ENCODE measurements at places on chromosomes 12 and 14.

DNA sequence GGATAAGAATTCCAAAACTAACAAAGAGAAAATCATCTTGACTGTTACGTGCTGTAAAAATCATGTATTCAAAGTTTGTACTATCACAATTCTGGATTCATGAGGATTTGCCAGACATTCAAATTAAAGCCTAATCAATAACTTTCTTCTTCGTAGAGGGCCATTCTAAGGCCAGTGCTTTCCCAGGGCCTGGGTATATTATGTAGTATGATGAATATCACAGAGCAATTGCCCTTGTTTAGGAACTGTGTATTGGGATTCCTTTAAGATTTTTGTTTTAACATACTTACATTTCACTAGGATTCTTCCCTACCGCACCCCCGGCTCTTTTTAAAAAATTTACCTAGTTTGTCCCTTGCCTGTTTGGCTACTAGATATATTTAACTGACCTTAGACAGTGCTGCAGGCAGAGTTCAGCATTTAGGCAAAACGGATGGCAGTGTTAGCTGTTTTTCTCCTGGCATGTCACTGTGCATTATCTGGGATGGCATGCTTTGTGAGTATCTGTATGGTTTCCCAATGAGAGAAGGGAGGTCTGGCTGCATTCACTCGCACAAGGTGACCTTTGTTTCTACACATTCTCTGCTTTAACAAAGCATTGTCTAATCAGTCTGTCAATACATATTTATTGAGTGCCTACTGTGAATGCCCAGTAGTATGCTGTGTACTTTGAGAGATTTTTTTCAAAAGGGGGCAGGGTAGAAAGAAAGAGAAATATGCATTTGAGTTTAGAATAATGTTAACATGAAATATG, 63.3 kb downstream of the ERC1 start:
- DNase-seq: no peak

GRCh38 chr12:23126794-23127193, 501.8 kb downstream of the ETNK1 start:
- no peak for DNase-seq

DNA sequence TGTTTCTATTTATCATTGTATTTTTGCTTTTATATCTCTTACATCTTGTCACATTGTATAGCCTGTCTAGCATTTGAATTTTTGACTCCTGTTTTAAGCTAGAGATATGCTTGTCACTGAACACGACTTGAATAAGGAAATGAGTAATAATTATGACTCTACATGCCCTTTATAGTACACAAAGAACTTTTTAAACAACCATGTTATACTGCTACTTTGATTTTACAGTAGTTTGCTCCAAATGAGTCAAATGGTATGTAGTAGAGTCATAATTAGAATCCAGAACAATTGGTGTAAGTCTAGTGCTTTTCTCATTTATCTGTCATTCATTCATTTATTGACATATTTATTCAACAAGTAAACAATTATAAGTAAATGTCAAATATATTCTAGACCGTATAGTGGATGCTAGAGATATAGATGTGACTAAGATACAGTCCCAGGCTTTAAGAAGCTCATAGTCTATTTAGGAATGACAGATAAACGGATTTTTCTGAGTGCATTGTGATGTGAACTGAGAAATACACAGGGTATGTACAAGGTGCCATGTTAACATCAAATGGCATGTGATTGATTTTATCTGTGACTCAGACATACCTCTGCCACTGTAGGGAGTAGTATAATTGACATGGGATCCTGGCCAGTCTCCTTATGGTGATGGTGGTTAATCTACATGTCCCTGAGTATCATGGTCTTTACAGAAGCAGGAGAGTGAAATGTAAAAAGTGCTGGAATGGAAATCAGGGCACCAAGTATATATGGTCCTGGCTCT, 799.7 kb downstream of the DIO2 start:
- no peak for DNase-seq

DNA sequence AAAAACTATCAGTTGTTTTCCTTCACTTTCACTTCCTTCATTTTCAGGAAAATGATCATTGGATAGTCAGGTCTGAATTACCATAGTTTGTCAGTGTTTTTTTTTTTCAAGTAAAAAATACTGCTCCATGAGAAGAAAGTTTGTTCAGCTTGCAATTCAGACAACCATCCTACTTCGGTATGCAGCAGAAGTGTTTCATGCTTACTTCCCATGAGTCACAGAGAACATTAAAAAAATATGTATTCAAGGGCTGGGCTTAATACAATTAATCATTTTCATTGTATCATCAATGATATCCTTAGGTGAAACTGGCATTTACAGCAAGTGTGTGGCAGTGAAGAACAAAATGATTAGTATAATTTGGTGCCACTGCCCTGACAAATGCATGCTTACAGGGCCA, 21.6 kb downstream of the PYM1 start:
- DNase-seq: no peak

GRCh38 chr14:81042438-81042837, 87.0 kb downstream of the TSHR start:
- no peak for DNase-seq

GRCh38 chr14:49955024-49955423, 62.1 kb downstream of the ARF6 start:
- no peak for DNase-seq

DNA sequence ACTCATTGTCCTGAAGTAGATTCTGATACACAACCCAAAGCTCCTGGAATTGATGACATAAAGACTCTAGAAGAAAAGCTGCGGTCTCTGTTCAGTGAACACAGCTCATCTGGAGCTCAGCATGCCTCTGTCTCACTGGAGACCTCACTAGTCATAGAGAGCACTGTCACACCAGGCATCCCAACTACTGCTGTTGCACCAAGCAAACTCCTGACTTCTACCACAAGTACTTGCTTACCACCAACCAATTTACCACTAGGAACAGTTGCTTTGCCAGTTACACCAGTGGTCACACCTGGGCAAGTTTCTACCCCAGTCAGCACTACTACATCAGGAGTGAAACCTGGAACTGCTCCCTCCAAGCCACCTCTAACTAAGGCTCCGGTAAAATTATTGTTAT, 63.8 kb downstream of the RAD52 start:
- no peak for DNase-seq

DNA sequence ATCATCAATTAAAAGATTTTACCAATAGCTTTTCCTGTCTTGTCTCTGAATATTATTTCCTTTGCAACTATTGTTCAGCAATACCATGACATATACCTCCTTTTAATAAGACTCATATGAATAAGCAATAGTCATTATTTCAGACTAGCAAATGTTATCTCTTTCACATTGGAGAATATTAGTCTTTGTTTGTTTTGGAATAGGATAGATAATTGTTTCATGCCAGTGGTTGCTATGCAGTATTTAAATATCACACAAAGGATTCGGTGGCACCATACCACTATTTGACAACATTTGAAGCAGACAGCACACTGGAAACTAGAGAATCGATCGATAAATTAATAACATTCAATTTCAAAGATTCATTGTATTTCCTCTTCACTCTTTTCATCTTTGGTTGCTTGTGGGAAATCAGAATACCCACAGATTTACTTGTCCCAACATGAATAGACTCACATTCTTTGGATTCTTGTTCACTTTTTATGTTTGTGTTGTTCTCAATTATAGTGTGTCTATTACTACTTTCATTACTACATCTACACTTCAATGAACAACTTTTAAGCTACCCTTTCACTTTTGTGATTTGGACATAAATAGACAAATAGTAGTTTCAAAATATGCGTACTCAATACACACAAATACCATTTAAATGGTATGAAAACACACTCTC, 42.7 kb upstream of the TBPL2 start:
- DNase-seq: no peak

DNA sequence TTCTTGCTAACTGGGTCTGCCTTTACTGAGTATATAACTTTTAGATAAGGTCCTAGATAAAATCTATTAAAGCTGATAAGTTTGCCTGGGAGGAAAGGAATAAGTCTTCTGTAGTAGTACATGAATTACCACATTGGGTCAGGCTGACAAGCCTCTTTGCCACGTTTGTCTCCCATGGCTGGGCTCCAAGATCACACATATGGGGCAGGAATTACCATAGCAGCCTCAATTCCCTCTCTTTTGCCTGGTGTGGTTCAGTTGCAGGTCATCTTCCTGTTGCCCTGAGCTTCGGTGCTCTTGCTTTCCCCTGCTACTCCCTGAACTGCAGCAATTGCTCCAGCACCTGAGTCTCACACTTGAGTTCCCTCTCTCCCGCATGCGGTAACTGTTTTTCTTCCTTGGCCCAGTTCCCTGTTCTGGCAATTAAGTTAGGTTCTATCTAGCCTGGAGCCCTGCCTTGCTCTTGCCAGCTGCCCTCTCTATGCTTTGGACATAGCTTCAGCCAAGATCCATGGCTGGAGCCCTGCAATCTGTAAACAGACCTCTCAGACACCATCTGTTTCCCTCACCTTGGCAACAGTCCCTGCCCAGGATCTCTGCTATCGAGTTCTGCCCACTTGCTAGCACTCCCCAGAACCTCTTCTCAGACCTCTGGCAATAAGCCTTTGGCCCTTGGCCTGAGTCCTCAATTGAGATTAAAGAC, 5.8 kb upstream of the GLT8D2 start:
- no peak for DNase-seq

- DNase-seq: no peak
Measured at GRCh38 chr14:59785629-59786028, 84.9 kb downstream of the RTN1 start.

- DNase-seq: peak; percentile 21
Measured at GRCh38 chr12:109892748-109893147, 7.3 kb upstream of the TCHP start.

DNA sequence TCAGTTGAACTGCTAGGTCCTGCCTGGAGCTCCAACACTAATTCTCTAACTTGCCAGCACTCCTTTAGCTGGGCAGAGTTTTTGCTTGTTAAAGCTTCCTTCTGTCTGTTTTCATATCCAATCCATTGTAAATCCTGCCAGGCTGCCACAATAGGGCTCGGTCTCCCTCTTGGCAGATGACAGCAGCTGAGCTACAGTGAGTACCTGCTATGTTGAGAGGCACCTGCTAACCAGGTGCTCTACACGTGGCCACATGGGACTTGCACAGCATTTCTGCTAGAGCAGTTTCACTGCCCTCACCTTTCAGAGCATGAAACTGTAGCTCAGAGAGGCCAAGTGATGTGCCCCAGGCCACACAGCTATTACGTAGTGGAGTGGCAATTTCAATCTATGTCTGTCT, 106.6 kb upstream of the NOS1 start:
- no peak for DNase-seq

DNA sequence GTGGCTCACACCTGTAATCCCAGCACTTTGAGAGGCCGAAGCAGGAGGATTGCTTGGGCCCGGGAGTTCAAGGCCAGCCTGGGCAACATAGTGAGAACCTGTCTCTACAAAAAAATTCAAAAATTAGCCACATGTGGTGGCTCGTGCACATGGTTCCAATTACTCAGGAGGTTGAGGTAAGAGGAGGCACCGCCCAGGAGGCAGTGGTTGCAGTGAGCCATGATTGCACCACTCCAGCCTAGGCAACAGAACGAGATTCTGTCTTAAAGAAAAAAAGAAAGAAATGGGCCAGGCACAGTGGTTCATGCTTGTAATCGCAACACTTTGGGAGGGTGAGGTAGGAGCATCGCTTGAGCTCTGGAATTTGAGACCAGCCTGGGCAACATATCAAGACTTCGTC, 33.5 kb downstream of the MAP1LC3B2 start:
- no peak for DNase-seq

DNA sequence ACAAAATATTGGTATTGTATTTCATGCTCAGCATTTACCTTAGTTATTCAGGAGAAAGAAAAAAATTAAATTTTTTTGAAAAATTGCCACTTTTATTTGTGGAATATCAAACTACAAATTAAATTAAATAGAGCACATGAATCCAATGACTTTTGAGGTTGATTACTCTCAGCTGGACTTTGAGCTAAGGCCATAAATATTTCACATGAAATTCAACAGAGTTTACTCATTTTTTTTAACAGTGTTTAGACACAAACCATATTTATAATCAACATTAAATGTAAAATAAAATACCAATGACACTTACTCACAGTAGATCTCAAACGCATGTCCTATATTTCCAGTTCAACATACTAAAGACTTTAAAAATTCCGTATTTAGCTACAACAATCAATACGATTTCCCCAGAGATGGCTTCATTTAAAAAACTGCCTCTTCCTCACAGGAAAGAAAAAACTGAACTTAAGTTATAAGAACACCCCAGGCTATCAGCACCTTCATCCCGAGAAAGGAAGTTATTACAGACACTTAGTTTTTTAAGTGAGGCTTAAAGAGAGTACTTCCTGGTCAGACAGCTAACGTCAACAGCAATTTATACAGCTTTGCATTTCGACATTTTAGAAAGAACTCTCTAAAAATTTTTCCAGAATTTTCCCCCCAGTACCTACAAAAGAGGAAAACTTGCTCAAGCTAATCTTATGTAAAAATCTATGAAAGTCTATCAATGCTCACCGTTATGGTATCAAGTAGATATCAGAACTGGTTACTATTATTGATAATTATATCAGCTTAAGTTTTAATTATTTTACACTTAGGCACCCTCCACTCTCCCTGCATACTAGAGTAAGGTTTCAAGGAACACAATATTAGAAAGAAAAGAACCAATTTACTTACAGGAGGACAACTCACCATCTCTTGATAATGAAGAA, 13.8 kb downstream of the TAOK3 start:
- DNase-seq: no peak

GRCh38 chr12:124172636-124173035, 122.3 kb upstream of the RFLNA start:
- no peak for DNase-seq

- DNase-seq: peak; percentile 71
Measured at GRCh38 chr14:80954687-80955299, 628 bp upstream of the TSHR start.

GRCh38 chr14:32938719-32939253, at the start of gene NPAS3:
Gene NPAS3, plus strand, starts transcription at chr14:32938879.
- no peak for DNase-seq

DNA sequence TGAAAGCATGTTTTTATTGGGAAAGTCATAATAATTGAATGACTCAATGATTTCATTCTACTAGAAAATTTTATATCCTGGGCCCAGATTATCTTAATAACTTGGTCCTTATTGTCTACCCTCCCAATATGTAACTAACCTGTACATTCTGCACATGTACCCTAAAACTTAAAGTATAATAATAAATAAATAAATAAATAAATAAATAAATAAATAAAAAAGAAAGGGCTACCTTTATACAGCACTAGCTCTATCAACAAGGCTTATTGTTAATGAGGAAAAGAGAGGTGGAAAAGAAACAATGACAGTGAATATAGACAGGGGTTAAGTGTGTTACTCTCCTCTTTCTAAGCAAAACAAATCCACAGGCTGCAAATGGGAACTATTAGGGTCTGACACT, 83.6 kb downstream of the GRIN2B start:
- no peak for DNase-seq

DNA sequence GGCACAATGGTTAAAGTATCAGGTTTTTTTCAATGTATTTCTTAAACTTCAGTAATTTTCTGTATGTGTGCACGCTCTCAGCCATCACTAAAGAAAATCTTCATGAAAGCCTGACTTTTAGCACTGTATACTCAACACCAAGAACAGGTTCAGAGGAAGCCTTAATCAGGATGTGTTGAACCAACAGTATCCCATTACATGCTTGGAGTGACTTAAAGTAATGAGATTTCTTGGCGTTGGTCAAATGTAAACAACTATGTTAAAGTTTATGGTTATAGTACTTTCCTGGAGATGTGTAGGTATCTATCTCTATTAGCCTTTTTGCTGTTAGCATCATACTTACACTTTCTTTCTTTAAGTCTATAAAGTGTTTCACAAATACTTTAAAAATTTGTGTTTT, 335.0 kb downstream of the CCER1 start:
- no peak for DNase-seq

Measured in activated gamma-delta T cell treated with Interleukin-2 at 50 U/mL for 16 hours (primary cell).